ENCODE measurements at places on chromosomes 3 and 15. TPM values are rescaled to one million over a fixed set of nuclear protein-coding genes. Genes with fewer than 3 reads are reported as not detected.

DNA sequence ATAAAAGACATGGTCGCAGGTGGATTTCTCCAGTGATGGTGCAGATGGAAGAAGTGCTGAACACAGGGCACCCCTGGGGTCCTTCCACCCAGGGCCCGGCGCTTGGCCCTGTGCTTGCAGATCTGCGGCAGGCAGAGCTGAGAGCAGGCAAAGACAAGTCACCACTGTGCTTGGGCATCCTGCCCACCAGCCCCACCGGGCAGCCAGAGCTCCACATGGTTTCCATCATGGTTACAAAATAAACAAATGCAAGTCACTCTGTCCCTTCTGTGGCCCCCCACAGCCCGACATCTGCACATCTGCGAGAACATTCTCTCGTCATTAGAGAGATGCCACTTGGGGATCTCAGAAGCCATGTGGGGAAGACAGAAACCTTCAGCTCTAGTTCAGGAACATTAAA is 37.6 kb upstream of the SFMBT1 start:
- DNase-seq, result no peak

DNA sequence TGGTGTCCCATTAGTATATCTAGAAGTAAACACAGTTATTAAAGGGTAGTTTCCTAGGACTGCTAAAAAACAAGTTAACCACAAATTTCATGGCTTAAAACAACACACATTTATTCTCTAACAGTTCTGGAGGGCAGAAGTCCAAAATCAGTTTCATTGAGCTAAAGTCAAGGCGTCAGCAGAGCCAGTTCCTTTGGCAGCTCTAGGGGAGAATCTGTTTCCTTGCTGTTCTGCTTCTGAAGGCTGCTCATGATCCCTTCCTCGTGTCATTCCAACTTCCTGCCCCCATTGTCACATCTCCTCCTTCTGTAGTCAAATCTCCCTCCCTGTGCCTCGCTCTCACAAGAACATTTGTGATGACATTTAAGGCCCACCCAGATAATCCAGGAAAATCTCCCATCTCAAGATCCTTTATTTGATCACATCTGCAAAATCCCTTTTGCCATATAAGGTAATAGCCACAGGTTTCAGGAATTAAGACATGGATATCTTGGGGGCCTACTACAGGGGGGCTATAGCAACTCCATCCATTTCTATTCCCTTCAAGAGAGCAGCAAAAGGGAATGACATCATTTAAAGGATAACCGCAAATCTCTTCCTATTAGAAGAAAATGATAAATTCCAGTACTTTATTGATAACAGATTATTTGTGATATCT is 50.1 kb downstream of the GPR176 start:
- DNase-seq, result no peak

- no peak for DNase-seq
Measured at GRCh38 chr15:56913241-56913640, 5.2 kb upstream of the TCF12 start.

DNA sequence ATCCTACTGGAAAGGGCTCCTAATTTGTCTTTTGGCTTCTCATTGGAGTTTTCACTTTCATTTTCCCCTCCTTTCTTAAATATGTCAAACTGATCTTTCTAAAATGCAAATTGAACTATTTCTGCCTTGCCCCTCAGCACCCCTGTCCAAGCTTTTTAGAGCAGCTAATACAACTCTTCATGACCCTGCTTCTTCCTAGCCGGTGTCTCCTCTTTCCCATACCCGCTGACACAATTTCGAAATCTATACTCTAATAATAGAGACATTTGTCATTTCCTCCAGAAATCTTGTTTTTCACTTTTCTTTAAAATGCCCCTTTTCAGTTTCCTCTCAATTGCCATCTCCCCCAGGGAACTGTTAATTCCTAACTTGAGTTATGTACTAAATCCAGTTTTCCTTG is 2.9 kb upstream of the EPHA3 start:
- no peak for DNase-seq

- DNase-seq, result no peak
Measured at GRCh38 chr3:109387201-109387600, 49.9 kb upstream of the DPPA4 start.

Gene MYNN
- 50.8 TPM for total RNA-seq

Gene CHL1
- total RNA-seq, result 47.3 TPM

DNA sequence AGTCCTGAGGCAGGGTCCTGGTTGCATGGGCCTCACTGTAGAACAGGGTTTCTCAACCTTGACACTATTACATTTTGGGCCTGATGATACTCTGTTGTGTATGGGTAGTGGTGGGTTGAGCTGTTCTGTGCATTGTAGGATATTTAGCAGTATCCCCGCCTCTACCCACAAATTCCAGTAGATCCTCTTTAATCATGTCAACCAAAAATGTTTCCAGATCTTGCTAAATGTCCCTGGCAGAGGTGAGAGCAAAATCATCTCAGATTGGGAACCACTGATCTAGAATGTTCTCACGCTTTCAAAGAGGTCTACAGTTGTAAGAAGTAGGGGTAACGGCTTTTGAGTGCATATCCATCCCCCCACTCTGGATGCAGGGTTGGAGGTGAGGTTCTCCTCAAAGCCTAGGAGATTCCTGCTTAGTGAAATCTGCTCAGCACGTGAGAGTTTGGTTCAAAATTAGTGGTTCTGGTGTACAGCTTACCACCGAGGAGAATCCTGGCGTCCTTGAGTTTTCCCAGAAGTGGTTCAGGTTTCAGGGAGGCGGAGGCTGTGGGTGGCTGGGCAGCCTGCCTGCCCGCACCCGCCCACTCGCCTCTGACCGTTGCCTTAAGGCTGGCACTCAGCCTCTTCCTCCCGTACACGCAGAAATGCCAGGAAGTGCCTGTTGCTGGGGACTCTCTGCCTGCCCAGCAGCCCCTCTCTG is 5.3 kb downstream of the ACVR2B start:
- no peak for DNase-seq

- no peak for DNase-seq
Measured at GRCh38 chr15:39752246-39752645, 30.4 kb downstream of the FSIP1 start.

Gene PLAAT1
- 0.90 TPM for total RNA-seq

DNA sequence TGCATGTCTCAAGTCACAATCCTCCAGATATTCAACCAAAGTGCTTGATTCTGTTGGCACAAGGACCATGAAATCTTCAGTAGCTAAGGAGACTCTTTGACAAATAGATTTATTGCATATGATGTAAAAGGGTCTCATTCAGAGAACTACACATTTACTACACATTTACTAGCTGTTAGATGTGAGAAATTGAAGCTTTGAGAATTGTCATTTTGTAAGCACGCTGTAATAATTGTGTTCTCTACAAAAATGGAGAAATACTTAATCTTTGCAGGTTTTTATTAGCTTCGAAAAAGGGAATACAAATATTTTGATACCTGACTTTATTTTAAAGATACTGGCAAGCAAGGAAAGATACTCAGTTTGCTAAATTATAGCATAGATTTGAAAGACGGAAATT is 70.2 kb upstream of the CHD2 start:
- no peak for DNase-seq

GRCh38 chr15:34709866-34710265 is 44.9 kb downstream of the GJD2 start:
- no peak for DNase-seq

Gene ARPP21
- total RNA-seq, result 11.8 TPM

- DNase-seq, result no peak
Measured at GRCh38 chr15:72242775-72243370, 11.9 kb upstream of the PKM start.

- DNase-seq, result no peak
Measured at GRCh38 chr15:50055750-50056157, 63.3 kb downstream of the ATP8B4 start.

DNA sequence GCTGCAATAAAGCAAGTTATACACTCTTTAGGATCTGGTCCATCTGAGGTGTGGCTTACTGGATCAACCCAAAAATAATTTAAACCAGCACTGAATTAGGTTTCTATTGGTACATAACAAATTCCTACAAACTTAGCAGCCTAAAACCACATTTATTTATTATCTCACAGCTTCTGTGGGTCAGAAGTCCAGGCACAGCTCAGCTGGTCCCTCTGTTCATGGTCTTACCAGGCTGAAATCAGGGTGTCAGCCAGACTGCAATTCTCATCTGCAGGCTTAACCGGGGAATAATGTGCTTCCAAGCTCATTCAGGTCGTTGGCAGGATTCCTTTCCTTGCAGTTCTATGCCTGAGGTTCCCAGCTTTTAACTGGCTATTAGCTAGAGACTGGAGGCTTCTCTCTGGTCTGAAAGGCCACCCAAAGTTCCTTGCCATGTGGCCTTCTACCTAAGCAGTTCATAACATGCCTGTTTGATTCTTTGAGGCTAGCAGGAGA is 477.4 kb upstream of the WNT5A start:
- no peak for DNase-seq

- no peak for DNase-seq
Measured at GRCh38 chr3:193826159-193826795, 233.3 kb downstream of the OPA1 start.

DNA sequence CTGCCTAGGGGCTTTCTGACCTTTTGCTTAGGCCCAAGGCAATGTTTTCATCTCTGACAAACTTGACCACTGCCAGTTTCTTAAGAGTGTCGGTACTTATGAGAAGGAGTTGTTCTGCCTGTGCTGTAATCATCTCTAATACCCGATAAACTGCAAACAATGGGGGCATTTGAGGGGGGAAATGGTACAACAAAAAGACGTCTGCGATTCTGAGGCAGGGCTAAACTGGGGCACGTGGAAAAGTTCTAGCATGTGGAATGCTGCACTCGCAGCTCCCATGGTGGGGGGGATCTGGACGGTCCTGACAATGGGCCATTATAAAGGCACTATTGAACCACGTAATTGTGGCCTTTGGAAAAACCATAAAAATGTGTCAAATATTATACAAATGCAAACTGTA is 73.1 kb upstream of the SAMMSON start:
- DNase-seq, result no peak

- DNase-seq, result no peak
Measured at GRCh38 chr3:69690-70089, 126.9 kb upstream of the CHL1 start.

DNA sequence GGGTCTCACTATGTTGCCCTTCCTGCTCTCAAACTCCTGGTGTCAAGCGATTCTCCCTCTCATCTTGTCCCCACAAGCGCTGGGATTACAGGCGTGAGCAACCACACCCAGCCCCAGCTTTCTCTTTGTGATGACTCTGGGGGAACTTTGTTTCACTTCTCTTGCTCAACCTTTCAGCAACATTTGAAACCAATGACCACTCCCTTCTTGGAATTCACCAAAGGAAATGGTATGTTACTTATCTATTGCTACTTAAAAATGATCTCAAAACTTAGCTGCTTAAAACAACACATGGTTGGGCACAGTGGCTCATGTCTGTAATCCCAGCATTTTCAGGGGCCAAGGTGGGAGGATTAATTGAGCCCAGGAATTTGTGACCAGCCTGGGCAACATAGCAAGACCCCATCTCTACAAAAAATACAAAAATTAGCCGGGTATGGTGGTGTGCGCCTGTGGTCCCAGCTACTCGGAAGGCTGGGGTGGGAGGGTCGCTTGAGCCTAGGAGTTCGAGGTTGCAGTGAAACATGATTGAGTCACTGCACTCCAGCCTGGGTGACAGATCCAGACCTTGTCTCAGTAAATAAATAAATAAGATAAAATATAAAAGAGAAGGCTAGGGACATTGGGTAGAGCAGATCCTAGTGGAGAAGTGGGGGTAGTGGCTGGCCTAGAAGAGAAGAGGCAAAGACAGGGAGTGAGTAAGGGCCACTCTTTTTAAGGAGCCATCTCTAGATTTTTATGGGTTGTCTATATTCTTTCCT is 10.3 kb upstream of the COPG1 start:
- DNase-seq, result no peak

All from urinary bladder (tissue), 4 donors.